ENCODE measurements at places on chromosomes 6 and 20. TPM values are rescaled to one million over a fixed set of nuclear protein-coding genes. Genes with fewer than 3 reads are reported as not detected.

- no peak for DNase-seq
These were observed 59.0 kb downstream of the PFDN4 start for GRCh38 chr20:54266844-54267243.

DNA sequence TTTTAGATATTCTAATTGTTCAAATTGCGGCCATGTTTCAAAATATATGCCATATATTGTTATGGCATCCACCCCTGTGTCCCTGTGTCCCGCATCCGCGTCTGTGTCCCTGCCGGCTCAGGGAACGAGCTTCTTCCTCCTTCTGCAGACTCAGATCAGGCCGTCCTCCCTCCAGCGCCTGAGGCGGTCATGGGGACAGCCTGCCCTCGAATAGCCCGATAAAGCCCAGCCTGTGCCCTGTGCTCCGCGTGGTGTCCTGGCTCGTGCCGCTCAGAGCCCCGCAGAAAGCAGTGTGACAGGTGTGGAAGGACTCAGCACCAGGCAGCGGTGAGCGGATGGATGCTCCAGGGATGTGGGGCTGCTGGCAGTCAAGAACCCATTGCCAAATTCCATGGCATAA lies 663.4 kb upstream of the DEFB115 start:
- no peak for DNase-seq

DNA sequence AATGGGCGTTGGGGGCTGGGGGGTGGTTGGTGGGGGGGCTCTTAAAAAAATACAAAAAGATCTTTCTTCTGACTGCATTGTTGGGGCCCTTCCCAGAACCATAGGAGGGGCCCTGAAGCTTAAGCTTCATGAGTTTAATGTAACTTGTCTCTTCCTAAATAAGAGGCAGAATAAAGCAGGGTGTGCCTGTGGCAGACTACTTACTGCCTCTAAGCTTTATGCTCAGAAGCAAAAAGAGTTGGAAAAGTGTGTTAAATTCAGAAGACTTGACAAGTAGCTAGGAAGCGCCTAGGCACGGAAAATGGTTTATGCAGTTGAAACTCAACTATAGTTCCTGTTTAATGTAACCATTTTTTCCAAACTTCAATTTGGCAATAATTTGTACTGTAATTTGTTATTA lies 44.5 kb downstream of the TIAM2 start:
- DNase-seq = no peak

The HLA-DPB1 gene
- polyA plus RNA-seq = 16.0 TPM

- DNase-seq = no peak
These were observed 19.9 kb upstream of the PREX1 start for GRCh38 chr20:48847498-48848205.

DNA sequence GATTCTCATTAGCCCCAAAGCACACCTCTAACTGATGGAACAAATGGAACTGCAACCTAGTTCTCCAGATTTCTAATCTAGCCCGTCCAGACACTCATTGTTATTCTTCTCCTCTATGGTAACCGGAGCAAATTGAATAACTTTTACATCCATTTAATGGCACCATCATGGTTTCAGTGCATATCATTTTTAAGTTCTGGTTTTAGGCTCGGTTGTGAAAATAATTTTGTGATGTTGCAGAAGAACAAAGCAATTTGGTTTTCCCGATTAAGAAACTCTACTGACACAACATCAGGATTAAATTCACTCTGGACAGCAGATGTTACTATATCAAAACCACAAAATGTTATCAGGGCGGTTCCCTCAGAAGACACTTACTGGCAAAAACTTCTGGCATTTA lies 42.5 kb upstream of the HBS1L start:
- no peak for DNase-seq

The EYS gene
- polyA plus RNA-seq = 0.68 TPM

The HBS1L gene
- 44.5 TPM for polyA plus RNA-seq

The BTBD9 gene
- 13.0 TPM for polyA plus RNA-seq

The HCRTR2 gene
- 0.35 TPM for polyA plus RNA-seq

DNA sequence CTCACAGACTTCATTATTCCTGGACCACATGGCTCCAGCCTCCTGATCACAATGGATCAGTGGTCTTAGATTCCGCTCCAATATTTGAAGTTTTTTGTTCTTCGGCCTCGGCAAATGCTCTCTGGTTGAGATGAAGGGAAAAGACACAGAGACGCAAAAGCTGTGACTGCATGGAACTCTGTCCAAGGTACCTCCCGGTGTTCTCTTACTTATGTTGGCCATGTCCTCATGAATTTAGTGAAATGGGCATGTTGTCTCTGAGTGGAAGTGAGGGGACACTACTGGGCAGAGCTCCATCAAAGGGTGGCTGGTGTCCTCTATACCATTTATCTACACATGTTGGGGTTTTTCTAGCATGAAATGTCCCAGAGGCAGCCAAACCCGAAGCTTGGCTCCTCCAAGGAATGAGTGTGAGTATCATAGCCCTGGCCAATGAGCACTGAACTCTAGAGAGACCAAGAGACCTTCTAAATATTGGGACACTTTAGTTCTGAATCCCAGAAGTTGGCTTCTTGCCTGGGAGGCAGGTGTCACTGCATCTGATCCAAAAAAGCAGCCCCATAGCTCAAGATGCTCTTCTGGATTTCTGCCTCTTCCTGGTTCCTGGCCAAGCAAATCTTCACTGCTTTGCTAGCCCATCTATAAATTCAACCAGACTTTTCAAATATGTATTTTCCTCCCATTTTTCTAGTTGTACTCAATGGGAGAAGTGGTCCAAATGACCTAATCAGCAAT lies 34.1 kb downstream of the HLA-G start:
- no peak for DNase-seq

The EEF1A2 gene
- 12.0 TPM for polyA plus RNA-seq

DNA sequence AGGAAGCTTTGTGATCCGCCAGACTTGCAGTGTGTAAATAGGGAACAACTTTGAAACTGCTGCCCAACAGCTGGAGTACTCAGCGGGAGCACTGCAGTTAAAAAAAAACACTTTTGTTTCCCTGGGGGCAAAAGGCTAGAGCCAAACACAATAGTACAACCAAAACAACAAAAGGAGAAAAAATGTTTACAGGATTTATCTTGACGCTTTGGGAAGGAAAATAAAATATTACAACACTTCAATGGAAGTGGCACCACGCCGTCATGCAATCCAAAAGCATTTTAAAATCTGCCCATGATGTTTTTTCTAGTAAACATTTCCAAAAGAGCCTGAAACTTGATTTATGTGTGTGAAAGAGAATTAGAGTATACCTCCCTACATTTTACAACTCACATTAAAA lies 26.0 kb downstream of the PTPRK start:
- no peak for DNase-seq

- peak; percentile 20 for DNase-seq
These were observed 270.2 kb downstream of the SMOC2 start for GRCh38 chr6:168711049-168711640.

The SPATS1 gene
- polyA plus RNA-seq = not detected

DNA sequence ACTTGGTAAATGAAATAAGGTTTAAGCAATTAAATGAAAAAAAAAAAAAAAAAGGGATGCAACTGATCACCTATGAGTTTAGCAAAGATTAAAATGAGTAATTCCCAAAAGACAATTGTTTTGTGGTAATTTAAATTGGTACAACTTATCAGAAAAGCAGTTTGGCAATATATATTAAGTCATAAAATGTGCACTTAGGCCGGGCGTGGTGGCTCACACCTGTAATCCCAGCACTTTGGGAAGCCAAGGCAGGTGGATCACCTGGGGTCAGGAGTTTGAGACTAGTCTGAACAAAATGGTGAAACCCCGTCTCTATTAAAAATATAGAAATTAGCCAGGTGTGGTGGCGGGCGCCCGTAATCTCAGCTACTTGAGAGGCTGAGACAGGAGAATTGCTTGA lies 7.9 kb downstream of the PHACTR2 start:
- DNase-seq = no peak

- DNase-seq = no peak
These were observed 10.7 kb downstream of the SPATA2 start for GRCh38 chr20:49904440-49905214.

- DNase-seq = no peak
These were observed 465.8 kb downstream of the FRK start for GRCh38 chr6:115594891-115595290.

The RUNX2 gene
- polyA plus RNA-seq = 1.0 TPM

The ADGRB3 gene
- polyA plus RNA-seq = 0.83 TPM

- DNase-seq = no peak
These were observed 60.3 kb downstream of the ERMARD start for GRCh38 chr6:169811521-169812256.

DNA sequence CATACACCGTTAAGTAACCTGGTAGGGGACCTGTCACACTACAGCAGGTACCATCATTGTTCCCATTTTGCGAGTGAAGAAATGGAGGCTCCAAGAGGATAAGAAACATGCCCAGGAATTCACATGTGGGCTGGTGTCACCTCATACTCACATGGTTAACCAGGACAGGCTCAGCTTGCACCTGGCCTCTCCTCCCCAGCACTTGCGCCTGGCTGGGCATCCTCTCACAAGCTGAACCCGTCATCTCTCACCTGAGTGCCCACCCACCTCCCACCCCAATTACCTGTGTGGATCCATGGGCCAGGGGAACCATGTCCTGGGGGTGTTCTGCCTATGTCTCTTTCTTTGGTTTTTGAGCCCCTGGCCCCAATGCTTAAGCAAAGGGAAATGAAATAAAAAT lies 1.5 kb downstream of the SFTA2 start:
- no peak for DNase-seq

- DNase-seq = no peak
These were observed 64.0 kb upstream of the ELOVL5 start for GRCh38 chr6:53412751-53413150.

DNA sequence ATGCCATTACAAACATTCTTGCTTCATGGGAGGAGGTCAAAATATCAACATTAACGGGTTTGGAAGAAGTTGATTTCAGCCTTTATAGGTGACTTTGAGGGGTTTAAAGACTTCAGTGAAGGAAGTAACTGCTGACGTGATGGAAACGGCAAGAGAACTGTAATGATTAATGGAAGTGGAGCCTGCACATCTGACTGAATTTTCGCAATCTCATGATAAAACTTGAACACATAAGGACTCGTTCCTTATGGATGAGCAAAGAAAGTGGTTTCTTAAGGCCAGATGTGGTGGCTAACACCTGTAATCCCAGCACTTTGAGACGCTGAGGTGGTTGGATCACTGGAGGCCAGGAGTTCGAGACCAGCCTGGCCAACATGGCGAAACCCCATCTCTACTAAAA lies 226.1 kb downstream of the BCAS1 start:
- DNase-seq = no peak

GRCh38 chr20:19022791-19023448 lies 189.5 kb upstream of the SLC24A3 start:
- no peak for DNase-seq

- DNase-seq = no peak
These were observed 38.5 kb downstream of the SUN5 start for GRCh38 chr20:32965581-32966373.

DNA sequence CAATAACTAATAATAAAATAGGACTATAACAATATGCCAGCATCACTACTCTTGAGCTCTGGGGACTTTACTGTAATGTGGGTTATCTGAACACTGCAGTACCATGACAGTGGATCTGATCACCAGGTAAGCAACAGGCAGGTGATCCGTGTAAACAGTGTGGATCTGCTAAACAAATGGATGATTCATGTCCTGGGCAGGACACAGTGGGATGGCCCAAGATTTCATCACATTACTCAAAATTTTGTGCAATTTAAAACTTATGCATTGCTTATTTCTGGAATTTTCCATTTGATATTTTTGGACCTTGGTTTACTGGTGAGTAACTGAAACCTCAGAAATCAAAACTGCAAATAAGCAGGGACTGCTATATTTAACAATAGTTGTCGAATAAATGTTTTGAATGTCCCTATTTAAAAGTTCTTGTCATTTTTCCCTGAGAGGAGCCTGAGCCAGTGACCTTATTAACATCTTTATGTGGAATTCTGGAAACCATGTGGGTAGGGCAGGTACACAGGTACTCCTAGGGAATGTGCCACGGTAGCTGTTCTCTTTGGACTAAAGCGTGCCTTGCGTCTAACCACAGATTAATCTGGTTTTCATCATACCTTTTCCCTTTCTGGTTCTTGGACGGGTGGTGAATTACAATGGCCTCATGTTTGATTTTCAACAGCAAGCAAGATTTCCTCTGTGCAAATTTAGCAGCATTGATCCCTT lies 214.5 kb upstream of the SASH1 start:
- no peak for DNase-seq

All from hepatocyte (in vitro differentiated cells).